ENCODE measurements at places on chromosomes 6 and 20.
A peak's percentile ranks its signal among the peaks of the same experiment; 100 is the strongest.

- no peak for DNase-seq
These were observed 255.6 kb upstream of the PMEPA1 start for GRCh38 chr20:57965441-57965840.

- DNase-seq: no peak
These were observed 155.7 kb upstream of the CDYL start for GRCh38 chr6:4620284-4621151.

DNA sequence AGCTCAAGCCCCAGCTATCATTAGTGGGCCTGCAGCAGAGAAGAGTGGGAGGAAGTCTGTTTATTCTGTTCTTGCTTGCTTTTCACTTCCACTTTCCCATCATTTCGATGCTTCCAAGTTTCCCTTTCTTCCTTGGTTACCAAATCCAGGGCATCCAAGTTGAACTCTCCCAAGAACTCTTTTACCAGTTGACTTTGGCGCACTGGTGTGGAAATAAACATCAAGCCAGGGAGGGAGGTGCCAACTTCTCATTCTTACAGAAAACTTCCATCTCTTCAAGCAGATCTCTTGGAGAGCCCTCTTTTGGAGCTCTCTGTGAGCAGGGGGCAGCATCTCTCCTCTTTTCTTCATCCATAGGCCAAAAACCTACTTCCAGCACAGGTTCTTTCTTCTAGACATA is 85.7 kb upstream of the RGS17 start:
- DNase-seq: no peak

- peak; percentile 64 for DNase-seq
These were observed 266.4 kb downstream of the HAO1 start for GRCh38 chr20:7673841-7674240.

DNA sequence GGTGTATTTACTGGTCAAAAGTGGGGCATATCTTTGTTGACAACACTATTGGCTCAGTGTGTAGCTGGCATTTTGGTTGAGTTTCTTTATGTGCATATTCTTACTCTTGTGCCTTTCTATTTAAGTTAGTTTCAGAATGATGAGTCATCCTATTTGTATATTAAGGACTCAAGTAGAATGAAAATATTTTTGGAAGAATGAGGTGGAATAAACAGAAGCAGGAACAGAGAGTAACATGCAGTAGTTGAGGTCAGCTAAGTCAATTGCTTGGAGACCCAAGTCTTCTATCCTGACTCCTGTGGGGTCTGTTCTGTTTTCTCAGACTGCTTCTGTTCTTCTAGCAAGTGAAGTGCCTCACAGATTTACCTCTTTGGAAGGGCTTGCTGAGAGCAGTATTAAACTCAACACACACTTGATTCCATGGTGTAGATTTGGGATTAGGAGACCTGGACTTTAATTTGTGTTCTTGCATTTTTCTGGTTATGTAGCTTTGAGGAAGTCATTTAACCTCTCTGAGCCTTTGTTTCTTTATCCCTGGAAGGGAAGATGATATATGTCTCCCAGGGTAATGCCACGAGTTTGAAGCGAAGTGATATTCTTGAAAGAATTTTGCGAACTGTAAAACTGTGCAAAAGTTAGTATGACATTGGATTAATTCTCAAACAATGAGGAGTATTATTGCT is 324.3 kb downstream of the QKI start:
- no peak for DNase-seq
